ENCODE measurements at places on chromosomes 13 and 19.

GRCh38 chr19:28196101-28196500 is 1016.9 kb downstream of the UQCRFS1 start:
- DNase-seq, result no peak

GRCh38 chr19:28027116-28027515 is 1185.8 kb downstream of the UQCRFS1 start:
- DNase-seq, result no peak

- no peak for DNase-seq
These were observed 20.6 kb upstream of the TNFSF11 start for GRCh38 chr13:42553098-42554046.

- DNase-seq, result no peak
These were observed at the start of gene TNFRSF19 for GRCh38 chr13:23570099-23570920. TSS of gene TNFRSF19 (plus strand) at chr13:23570412. CDS start at chr13:23590184, 19,772 bp downstream.

DNA sequence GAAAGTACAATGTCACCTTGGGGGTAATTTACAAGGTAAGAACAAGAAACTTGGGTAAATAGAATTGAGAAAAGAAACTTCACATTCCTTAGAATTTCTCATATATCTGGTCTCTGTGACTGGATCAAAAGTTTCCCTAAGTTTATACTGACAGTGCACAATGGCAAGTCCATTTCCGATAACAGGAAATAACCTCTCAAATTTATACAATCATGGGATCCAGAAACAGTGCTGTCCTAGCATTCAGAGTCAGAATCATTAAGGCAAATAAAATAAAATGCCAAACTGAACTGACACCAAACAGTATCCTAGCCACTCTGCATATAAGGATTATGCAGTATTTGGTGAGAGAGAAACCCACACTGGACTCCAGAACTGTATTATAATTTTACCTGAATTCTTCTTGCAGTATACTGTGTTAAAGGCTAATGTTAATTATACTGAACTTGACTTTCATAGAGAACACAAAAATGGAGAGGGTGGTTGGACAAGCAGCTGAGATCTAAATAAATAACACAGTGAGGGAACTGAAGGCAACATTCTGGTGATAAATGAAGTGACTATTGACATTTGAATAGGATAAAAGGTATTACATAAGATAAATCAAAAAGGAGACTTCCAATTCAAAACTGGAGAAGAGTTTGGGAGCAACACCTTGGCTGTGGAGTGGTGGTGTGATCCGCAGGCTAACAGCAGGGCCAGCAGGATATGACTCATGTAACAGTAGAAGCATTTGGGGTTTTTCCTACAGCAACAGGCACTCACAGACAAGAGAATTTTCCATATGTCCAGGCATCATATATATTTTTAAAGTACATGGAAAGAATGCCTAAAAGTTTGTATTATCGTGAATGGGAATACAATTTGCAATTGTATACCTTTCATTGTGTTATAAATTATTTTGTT is 932.5 kb upstream of the MIR17HG start:
- no peak for DNase-seq

Data from stimulated activated CD4-positive, alpha-beta T cell treated with anti-CD3 and anti-CD28 coated beads, Interleukin-1b, Interleukin-23, amount 100 ng/mL, for 48 hours (primary cell).